ENCODE measurements at places on chromosomes 12 and 14.

GRCh38 chr12:106999446-106999845, 12.5 kb upstream of the MTERF2 start:
- DNase-seq, result no peak

DNA sequence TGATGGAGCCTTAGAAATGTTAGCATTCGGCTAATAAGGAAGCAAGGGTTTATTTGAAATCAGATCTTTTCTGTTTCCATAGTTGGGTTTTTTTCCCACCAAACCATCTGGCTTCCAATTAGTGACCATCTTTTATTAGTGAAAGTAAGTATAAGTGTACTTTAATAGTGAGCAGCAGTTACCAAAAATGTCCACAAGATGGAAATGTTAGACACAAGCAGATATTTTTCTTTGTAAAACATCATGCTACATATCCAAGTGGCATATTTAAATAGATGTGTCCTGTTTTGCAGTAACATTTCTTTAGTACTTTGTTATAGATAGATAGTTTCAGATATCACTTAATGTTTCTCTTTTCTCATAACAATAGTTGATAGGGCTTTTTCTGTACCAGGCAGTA, 28.8 kb downstream of the YEATS4 start:
- no peak for DNase-seq

DNA sequence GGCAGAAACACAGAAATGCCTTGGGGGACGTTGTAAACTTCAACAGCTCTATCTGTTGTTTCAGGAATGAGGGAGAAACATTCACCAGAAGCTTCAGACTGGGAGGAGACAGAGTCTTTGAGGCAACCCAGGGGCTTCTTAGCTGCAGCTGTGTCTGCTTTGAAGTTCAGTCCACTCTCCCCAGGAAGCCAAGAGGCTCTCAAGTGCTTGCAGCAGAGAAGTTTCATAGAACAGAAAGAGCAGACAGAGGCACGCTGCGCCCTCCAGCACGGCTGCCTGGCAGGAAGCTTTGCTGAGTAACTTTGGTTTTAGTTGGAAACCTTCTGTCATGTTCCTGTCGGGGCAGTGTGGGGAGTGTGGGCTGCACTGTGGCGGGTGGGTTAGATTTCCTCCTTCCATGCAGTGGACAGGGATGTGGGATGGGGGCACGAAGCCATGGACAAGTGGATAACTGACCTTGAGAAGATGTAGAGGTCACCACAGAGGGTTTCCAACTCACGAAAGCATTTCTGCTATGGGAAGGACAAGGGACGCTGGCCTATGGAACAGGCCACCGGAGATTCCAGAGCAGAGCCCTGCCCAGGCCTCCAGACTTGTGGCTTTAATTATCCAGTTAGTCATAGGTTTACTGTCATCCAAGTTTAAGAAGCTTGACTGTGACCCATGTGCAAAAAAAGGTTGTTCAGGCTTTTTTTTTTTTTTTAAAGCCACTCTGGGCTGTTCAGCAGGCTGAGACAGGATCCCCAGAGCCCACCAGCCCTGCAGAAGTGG, 107.7 kb downstream of the ARF6 start:
- DNase-seq, result peak; percentile 79

- DNase-seq, result no peak
These were observed 25.8 kb downstream of the RESF1 start for GRCh38 chr12:31984806-31985591.

GRCh38 chr14:85175556-85175955, 354.4 kb upstream of the FLRT2 start:
- DNase-seq, result no peak

DNA sequence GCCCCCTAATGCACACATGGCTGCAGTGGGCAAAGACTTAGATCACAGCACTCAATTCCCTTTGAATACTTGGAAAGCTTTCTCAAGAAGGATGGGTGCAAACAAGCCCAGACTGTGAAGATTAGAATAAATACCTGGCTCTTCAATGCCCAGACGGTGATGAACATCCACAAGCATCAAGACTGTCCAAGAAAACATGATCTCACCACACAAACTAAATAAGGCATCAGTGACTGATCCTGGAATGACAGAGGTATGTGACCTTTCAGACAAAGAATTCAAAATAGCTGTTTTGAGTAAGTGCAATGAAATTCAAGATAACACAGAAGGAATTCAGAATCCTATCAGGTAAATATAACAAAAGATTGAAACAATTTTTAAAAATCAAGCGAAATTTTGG, 43.8 kb upstream of the ZDHHC17 start:
- no peak for DNase-seq

DNA sequence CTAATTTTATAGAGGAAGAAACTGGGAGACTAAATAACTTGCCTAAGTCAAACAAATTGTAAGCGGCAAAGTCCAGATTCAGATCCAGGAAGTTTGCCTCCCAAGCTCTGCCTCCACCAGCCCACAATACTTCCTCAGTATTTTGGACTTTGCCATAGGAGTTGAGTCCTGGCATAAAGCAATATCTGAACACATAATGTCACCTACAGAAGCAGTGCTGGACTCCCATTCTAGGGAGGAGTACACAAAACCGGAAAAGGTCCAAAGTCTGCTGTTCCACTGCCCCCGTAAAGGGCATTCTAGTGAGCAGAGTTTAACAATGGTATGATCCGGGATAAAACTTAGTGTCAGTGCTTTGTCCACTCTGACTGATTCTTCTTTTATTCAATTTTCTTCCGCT, 340.5 kb downstream of the FUT8 start:
- no peak for DNase-seq

DNA sequence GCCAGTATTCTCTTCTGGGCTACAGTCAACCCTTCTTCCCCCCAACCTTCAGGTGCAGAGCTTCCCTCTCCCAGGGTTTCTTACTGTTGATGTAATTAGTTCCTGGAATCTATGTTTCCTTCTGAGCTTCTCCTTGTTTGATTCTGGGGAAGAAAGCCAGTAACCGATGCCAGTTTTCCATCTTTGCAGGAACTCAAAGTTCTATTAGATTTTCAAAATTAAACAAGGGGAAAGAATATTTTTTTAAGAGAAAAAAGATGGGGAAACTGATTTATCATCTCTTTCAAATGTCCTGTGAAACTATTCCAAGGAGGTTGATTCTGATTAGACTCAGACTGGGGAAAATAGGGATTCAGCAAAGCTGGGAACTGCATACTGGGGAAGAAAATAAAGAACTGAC, 17.9 kb upstream of the FAM234B start:
- no peak for DNase-seq

DNA sequence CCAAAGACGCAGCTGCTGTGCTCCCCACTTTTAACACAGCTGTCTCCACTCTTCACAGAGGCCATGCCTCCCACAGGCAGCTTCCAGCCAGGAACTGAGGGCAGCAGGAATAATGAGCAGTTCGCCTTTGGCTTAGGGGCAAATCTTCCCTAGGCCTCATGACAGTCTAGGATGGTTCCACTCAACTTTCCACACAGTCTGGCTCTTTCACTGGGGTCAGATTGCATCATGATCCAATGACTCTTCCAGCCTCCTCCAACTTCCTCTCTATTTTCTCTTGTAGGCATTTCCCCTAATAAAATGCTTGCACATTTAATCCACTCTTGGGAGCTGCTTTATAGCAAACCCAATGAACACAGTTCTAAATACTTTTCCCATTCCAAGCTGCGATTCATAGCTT, 271.6 kb upstream of the ATP2B1 start:
- DNase-seq, result no peak

DNA sequence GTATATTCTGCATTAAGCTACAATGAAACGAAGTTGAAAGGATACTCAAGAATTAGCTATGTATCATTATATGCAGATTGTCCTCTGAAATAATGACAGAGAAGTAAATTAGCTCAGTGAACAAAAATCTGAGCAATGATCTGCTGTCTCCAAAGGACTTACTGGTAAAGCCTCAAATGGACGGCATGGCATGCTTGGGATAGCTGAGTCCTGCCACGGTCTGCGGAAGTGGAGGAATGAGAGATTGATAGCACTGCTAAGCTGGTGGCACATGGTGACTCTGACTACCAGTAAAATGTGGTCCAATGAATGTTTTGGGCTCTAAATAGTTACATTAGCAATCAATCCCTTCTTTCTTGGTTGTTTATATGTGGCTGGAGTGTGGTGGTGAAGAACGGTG, 3.7 kb upstream of the DENND5B start:
- DNase-seq, result no peak

GRCh38 chr12:53218551-53219291, 11.7 kb upstream of the ITGB7 start:
- DNase-seq, result no peak

- DNase-seq, result no peak
These were observed 2.1 kb downstream of the KMT2D start for GRCh38 chr12:49058366-49059044.

DNA sequence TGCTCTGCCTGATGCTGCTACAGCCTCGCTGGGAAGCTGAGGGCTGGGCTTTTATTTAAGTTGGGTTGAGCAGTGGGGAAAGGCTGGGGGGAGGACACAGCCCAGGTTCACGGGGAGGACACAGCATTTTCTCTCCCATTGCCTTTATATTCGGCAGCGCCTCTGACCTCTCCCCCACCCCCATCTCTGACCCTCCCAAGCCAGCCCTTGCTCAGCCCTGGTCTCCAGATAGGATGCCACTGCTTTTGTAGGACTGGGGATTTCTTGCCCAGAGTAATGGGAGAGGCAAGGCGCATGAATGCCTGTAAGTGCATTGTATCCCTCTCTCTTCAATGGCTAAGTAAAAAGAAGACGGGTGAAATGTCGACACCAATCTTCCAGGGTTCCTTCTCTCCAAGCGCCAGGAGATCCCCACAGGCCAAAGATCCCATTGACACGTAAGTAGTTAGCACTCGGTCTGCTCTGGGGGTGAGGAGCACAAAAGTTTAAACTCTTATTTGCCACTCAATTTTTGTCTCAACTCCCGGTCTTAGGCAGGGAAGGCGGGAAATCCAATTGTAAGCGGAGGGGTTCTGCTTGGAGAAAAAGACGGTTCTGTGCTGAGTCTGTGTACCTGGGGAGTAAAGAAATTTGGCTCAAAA, 4.6 kb downstream of the HOXC4 start:
- DNase-seq, result no peak

- DNase-seq, result no peak
These were observed 537.3 kb downstream of the TMTC2 start for GRCh38 chr12:83224012-83224411.

DNA sequence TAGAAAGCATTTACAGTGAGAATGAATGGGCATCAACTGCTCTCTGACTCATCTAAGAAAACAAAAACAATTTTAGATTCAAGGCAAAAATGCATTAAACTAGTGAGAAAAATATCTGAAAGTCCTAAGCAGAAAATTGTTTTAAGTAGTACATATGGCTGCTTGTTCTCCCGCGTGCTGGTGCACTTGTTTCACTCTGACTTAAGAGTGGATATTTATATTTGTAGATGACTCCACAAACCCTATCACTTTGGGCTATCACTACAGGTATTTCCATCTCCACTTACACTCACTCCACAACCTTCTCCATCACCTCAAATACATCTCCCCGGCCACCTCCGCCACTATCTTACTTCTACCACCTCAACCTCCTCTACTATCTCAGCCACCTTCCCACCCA, 253.9 kb upstream of the EGLN3 start:
- DNase-seq, result no peak

GRCh38 chr12:121036810-121037326, 2.2 kb downstream of the OASL start:
- no peak for DNase-seq

GRCh38 chr14:103384450-103385151, 614 bp upstream of the MARK3 start:
- DNase-seq, result no peak

DNA sequence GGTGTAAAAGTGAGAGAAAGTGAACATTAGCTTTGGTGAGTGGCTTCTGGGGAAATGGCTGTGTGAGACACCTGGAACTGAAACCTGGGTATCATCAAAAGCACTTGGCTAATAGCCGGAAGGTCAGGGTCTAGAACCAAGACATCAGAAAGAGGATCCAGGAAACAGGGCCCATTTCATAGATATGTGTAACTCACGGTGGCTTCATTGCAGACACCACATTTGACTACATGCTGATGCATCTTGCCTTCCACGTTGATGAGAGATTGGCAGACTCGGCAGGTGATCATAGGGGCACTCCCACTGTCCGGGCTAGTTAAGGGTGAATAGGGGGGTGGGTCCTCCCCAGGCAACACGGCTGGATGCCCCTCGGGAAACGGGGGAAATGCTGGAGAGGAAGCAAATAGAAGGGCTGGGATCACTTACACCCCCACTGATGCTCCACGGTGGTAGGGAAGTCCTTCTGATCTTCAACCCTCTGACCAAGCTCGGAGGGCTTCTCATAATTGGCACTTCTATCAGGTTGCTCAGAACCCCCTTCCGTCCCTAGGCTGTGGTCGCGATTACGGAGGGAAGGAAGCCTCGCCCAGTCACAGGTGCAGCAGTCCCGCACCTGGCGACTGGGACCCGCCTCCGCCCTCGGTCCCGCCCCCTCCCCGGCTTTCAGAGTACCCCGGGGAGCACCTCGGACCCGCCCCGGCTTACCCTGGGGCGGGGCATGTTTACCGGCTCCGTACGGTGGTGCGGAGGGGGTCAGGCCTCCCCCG, 593 bp downstream of the PIP4P1 start:
- no peak for DNase-seq

DNA sequence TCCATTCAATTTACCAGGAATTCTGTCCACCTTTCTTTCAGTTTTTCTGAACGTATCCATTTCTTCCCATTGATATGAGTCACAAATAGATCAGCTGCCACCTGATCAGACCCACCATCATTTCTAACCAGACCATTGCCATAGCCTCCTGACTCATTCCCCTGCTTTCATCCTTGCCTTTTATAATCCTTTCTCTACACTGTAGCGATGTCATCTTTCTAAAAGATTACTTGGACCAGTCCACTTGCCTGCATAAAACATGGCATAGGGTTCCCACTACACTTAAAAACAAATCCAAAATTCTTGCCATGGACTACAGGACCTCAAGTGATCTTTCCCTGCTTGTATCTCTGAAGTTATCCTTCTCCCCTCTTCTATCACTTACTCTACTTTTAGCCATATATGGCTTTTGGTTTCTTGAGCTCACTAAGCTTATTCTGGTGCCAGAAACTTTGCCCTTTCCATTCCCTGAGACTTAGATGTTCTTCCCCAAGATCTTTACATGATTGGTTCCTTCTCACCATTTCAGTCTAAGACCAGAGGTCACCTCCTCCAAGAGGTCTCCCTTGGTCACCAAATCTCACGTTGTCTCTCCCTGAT, 149.5 kb upstream of the KRR1 start:
- DNase-seq, result no peak

- DNase-seq, result peak; percentile 4
These were observed 156.8 kb downstream of the KCNA5 start for GRCh38 chr12:5200278-5201087.

- no peak for DNase-seq
These were observed 1.1 kb upstream of the MYH7 start for GRCh38 chr14:23436327-23437132.

- no peak for DNase-seq
These were observed 316.8 kb downstream of the CCDC91 start for GRCh38 chr12:28507033-28507432.

GRCh38 chr14:50344116-50344775, 32.1 kb downstream of the DMAC2L start:
- peak; percentile 46 for DNase-seq

- DNase-seq, result no peak
These were observed 199.7 kb upstream of the CPNE8 start for GRCh38 chr12:39105111-39105510.

GRCh38 chr14:90883782-90884181, 67.6 kb upstream of the TTC7B start:
- no peak for DNase-seq

GRCh38 chr14:23523229-23524016, 28.1 kb downstream of the ZFHX2 start:
- no peak for DNase-seq

All from activated CD8-positive, alpha-beta memory T cell treated with anti-CD3 and anti-CD28 coated beads for 48 hours (primary cell).